ENCODE measurements at places on chromosomes 4 and X.

GRCh38 chr4:112105201-112105969 lies 39.9 kb upstream of the FAM241A start:
- DNase-seq = no peak

DNA sequence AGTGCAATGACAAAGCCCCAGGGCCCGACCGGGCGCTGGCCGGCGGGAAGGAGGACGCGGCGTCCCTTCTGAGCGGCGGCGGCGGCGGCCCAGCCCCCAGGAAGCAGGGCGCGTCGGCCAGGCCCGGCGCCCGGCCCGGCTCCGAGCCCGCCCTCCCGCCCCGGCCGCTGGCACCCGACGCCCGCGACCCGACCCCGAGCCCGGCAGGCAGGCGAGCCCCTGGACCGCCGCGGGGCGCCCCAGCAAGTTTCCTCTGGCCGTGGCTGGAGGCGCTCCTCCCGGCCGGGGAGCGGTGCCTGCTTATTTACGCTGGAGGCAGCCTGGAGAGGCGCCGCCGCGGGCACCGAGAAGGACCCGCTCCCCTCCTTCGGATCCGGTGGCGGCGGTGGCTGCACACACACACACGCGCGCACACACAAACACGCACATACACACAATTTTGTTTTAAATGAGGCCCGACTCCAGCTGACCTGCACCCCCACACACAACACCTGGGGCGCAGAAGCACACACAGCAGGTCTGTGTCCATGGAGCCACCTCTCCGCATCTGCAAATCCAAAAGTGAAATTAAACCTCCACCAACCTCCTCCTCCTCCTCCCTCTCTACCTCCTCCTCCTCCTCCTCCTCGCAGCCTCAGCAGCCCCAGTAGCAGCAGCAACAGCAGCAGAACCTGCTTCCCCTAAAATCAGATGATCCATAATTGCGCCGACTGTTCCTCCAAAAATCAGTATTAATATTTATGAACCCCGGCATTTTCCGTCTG lies 669 bp downstream of the IRF2 start:
- no peak for DNase-seq

GRCh38 chrX:150933945-150934350 lies 35.5 kb upstream of the CD99L2 start:
- no peak for DNase-seq

DNA sequence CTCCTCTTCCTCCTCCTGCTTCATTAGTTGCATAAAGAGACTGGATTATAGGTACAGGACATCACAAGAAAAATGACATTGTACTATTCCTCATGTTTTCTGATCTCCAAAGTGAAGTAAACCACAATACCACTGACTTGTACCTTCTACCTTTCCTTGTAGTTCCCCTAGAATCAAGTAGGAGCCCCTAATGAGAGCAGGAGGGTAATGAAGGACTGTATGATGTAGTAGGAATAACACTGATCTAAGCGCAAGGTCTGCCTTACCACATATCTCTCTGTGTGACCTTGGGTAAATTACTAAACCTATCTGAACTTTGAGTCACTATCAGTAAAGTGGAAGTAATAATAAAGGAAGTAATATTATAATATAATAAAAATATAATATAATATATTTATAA lies 3.6 kb downstream of the VSIG4 start:
- DNase-seq = no peak

- DNase-seq = no peak
Observed at GRCh38 chr4:170497112-170497511, 407.4 kb upstream of the AADAT start.
